CD4-positive, alpha-beta T cell treated with Interleukin-6 for 4 hours (primary cell): ENCODE measurements at places on chromosomes 4 and X.

DNA sequence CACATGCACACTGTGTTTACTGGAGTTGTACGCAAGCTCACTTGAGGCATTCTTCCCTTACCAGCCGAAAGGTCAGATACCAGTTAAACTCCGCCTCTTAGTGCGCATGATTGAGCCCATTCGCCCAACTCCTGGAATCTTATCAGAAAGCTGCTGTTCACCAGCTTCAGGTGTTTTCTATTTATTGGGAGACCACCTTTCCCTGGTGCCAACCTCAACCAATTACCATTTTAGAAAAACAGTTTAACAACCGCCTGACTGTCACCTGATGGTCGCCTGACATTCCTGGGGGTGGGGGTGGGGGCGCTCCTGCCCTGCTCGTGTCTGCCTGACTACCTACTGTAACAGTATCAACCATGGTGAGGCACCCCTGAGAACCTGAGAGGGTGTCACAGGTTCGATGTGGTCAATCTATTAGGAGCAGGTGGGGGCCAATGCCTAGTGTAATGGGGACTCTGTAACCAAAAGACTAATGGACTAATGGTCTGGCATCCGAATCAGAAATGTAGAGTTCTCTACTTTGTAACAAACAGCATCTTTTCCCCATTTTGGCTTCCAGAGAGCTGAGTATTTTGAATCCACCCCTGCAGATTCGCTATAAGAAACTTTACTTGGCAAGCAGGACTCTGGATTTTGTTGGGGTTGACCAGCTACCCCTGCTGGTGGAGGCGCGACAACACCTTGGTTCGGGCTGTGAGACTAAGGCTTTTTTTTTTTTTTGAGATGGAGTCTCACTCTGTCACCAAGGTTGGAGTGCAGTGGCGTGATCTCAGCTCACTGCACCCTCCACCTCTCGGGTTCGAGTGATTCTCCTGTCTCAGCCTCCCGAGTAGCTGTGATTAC lies 58.2 kb upstream of the ZNF157 start:
- peak; percentile 55 for DNase-seq

DNA sequence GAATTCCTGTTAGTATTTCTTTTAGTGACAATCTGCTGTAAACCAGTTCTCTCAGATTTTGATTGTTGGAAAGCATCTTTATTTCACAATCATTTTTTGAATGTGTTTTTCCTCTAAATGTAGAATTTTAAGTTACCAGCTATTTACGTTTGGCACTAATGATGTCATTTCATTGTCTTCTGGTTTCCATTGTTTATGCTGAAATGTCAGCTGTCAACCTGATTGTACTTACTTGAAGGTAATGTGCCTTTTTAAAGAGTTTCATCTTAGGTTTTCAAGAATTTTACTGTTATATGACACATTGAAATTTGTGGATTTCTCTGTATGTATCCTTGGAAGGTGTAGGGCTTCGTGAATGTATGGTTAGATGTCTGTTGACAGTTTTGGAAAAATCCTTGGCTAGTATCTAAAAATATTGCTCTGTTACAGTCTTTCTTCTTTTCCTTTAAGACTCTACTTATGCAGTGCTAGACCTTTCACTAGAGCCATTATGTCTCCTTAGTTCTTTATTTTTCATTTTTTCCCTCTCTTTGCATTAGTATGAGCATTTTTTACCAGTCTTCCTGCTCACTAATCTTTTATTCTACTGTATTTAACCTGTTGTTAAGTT lies 30.4 kb downstream of the SMAD1 start:
- DNase-seq = no peak

- no peak for DNase-seq
Observed at GRCh38 chrX:101368800-101369199, 17.2 kb downstream of the BTK start.

DNA sequence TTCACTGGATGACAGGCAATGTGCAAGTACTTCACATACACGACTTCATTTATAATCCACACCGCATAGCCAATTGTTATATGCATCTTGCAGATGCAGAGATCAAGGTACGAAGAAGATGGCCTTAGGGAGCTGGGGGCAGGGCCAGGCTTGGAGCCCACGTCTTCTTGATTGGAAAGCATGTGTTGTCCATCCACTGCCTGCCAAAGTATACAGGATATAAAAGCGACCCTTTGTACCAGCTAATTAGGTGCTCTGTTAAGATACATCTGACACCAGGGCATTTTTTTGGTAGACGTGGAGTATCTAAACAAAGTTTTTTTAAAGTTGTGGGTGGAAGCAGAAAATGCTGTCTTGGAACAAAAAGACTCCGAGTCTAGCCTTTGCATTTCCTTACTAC lies 1.4 kb downstream of the C4orf36 start:
- no peak for DNase-seq

GRCh38 chr4:34932591-34932990 lies 1311.7 kb downstream of the ARAP2 start:
- DNase-seq = no peak
